ENCODE measurements at places on chromosomes 7 and 10.

DNA sequence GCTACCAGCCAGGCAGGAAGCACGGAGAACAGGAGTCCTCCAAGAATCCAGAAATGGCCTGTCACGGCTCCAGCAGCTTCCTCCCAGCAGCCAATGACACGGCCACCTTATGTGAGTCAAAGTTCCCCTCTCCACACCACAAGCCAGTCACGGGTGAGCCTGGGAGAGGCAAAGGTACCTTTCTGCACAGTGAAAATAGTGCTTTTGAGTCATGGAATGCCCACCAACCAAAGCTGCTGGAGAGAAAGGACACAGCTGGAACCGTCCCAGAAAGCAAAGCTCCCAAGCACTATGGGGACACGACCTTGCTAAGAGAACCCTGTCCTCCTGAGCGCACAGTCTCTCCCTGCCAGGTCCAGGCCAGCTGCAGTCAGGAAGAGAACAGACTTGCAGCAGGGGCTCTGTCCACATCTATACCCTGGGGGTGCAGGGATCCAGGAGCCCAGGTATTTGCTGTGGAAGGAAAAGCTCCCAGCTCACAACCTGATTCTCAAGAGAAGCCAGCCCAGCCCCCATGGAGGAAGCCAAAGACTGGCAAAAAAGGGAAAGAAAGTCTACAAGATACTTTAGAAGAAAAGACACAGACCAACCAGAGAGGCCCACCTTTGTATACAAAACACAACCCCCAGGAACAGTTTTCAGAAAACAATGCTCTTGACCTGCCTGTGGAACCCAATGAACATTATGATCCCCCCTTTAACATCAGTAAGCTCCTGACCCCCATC lies 24.4 kb downstream of the C10orf71 start:
- DNase-seq, result no peak

- no peak for DNase-seq
Measured at GRCh38 chr10:122225330-122225729, 45.8 kb upstream of the BTBD16 start.

DNA sequence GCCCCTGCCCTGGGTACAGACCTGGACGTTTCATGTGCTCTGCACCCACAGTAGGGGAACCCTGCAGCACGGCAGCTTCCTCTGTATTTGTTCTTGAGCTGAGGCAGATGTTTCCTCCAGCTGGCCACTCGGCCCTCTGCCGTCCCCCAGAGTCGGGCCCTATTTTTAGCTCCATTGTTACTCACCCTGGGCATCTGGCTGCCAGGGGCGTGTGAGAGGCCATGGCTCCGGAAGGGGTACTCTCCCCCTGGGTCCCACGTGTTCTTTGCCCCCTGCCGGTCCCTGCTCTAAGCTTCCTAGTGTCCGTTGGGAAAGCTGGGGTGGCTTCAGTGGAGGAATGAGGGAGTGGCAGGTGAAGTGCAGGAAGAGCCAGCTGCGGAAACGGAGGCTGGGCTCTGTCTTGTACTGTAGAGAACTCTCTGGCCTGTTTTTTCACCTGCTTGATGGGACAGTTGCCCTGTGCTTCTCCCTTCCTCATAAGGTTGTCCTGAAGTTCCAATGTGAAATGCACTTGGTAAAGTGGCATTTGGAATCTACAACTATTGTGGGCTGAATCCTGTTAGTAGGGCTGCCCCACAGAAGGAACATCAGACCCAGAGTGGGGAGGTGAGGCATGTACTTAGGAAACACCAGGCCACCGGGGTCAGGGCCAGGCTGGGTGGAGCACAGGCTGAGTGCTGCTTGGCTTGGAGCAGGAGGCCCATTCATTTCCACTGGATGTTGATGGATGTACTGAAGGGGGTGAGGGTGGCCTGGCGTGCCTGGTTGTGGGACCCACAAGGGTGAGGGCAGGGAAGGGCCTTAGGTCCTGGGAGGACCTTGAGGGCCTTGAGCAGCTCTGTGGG lies 30.6 kb downstream of the PALD1 start:
- DNase-seq, result no peak

DNA sequence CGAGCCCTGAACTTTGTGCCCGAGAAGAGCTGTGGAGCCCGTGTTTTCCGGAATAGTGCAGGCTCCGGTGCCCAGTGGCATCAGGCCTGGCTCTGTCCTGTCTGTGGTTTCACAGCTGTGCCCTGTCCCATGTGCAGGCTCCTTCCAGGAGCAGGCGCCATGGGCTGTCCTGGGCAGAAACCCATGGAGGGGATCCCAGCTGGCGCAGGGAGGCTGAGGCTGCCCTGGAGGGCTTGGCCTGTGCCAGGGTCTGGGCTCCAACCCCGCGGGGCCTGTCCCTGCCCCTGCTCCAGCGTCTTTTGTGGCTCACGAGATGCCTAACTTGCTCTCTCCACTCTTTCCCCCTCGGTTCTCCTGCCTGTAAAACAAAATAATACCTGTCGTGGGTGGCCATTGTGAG lies 23.3 kb upstream of the CRHR2 start:
- no peak for DNase-seq

DNA sequence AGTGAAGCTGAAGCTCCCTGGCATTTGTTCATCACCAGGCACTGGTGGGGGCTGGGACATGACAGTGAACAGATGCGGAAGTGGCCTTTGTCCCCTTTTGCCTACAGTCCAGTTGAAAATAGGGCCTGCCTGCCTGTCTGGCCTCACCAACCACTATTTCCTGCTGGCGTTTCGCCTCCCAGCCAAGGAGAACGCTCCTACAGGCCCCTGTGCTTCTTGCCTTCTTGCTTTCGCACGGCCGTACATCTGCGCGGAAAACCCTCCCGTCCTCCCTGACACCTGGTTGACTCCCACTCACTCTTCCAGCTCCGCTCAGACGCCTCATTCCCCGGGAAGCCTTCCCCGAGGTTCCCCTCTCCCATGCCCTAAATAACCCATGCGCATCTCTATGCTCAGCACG lies 317.3 kb downstream of the PRPF18 start:
- DNase-seq, result no peak

GRCh38 chr10:98963608-98964007 lies 272.0 kb downstream of the HPSE2 start:
- DNase-seq, result no peak

DNA sequence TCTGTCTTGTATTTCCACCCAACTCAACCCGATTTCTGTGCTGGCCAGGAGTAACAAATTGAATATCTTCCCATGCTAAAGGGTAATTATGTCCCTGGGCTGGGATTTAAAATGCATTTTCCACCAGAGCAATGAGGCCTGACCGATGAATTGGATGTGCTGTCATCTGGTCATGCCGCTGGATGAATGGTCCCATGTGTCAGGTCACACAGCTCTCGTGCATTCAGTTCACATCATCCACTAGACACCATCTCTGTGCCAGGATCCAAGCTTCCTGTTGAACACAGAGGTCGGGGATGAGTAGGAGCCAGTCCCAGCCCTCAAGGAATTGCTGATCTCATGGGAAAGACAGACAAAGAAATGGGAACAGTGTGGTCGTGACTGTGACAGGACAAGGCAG lies 200.8 kb downstream of the ADRA2A start:
- DNase-seq, result no peak

GRCh38 chr10:108230478-108231170 lies 1066.1 kb upstream of the SORCS1 start:
- DNase-seq, result no peak

- no peak for DNase-seq
Measured at GRCh38 chr7:35505066-35505465, 189.9 kb downstream of the HERPUD2 start.

- no peak for DNase-seq
Measured at GRCh38 chr7:115740043-115740442, 290.5 kb downstream of the TFEC start.

- DNase-seq, result no peak
Measured at GRCh38 chr10:16521311-16522016, at the start of gene C1QL3. C1QL3 (minus strand) TSS chr10:16521879; CDS start chr10:16521065, 814 bp downstream.

GRCh38 chr7:112122144-112122543 lies 84.1 kb downstream of the DOCK4 start:
- DNase-seq, result no peak

DNA sequence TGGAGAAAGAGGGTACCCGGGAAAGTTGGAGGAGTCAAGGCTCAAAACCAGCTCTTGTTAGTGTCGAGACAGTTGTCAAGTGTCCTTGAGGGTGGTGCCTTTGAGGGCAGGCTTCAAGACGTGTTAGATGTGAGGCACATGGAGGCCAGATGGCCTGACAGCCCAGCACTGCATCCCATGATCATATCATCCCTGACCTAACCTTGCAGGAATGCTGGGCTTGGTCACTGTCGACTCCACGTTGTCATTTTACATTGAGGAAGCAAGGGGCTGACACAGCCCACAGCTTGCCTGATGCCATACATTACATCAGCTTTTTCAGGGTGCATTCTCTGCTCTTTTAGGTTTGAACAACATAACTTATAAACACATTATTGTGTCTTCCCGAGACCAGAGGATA lies 114.1 kb downstream of the ABCA13 start:
- no peak for DNase-seq

- peak; percentile 65 for DNase-seq
Measured at GRCh38 chr7:150716368-150716767, at the start of gene GIMAP1. GIMAP1 (plus strand) TSS chr7:150716613; CDS start chr7:150719048, 2,435 bp downstream.

- peak; percentile 19 for DNase-seq
Measured at GRCh38 chr10:49309691-49310411, 10.9 kb downstream of the C10orf71 start.

Data from stimulated activated CD8-positive, alpha-beta memory T cell treated with anti-CD3 and anti-CD28 coated beads, Interleukin-7, amount 100 ng/mL, for 48 hours (primary cell).